Naive thymus-derived CD8-positive, alpha-beta T cell (primary cell): ENCODE measurements at places on chromosomes 5 and 9.

DNA sequence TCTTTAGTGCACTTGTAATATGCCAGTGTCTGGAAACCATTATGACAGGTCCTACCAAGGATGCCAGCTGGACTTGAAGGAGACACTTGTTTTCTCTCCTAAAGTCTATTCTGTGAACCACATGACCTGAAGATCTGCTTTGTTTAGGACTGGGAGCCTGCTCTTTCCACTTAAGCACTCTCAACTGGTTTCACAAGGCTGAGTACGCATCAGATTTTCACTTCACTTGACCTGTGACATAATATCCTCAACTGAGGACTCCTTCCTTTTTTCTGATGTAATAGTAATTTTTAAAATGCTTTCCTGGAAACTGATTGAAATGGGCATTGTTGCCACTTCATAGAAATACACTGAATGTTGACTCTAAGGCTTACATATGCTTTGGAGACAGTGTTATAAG, 52.2 kb downstream of the PDE8B start:
- no peak for DNase-seq

GRCh38 chr9:131623655-131624330, 78.5 kb downstream of the PRRT1B start:
- no peak for DNase-seq

DNA sequence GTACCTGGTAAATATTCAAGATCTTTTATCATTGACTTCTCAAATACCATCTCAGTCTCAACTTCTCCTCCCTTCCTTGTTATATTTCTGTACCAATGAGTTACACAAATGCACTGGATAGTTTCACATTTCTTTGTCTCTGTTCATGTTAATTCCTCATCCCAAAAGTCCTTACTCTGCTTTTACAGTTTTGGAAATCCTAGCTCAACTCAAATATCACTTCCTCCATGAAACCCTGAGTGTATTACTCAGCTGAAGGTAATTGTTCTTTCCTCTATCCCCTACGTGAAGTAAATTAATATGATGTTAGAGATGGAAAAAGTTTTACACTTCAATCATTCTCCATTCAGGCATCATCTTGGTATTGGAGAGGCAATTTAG, 241.5 kb downstream of the TLE4 start:
- no peak for DNase-seq

GRCh38 chr5:59792983-59793585, 100.4 kb downstream of the PDE4D start:
- DNase-seq, result no peak

DNA sequence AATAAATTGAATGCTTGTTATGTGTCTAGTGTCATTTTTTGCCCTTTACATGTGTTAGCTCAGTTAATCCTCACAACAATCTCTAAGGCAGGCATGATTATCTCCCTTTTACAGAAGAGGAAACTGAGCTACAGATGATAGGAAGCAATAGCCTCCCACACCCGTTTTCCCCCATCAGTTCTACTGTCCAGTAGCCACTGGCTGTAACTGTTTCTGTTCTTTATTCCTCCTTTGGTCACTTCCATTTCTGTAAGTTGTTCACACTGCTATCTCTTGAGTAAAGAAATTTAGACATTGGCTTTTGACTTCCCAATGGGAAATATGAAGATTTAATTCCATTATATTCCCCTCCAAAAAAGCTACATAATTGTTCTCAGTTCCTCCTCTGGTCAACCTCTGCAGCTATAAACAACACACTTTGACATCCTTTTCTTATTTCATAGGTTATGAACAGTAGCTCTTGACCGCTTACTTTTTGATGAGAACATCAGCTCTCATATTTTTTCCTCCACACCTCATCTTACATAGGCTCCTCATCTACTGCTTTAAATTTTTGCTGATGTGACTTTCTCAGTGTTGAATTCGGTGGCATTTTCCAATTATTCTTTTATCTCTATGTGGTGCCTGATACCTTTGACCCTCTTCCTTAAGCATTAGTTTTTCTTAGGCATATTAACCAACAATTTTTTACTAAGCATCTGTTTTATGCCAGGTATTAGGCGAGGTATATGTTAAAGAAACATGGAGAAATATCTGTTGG, 21.4 kb downstream of the SPZ1 start:
- DNase-seq, result no peak
